ENCODE measurements at places on chromosomes 12 and 14. TPM values are rescaled to one million over a fixed set of nuclear protein-coding genes. Genes with fewer than 3 reads are reported as not detected.

Gene OTOGL
- not detected for total RNA-seq

Gene TMEM179
- total RNA-seq = not detected

Gene GYS2
- total RNA-seq = not detected

Gene SUSD6
- total RNA-seq = 9.2 TPM

Gene CACNA2D4
- 0.07 TPM for total RNA-seq

Gene BCL2L2
- total RNA-seq = 36.4 TPM

Gene TSPAN19
- total RNA-seq = not detected

Gene KRT2
- not detected for total RNA-seq

Data from nasal cavity respiratory epithelium epithelial cell of viscerocranial mucosa (primary cell).